ENCODE measurements at places on chromosomes 11 and 22. TPM values are rescaled to one million over a fixed set of nuclear protein-coding genes. Genes with fewer than 3 reads are reported as not detected.
A peak's percentile ranks its signal among the peaks of the same experiment; 100 is the strongest.

LINC01488 gene
- total RNA-seq = 0.42 TPM

TH gene
- not detected for total RNA-seq

- DNase-seq = no peak
Measured at GRCh38 chr11:46249103-46249937, 28.1 kb upstream of the CREB3L1 start.

DNA sequence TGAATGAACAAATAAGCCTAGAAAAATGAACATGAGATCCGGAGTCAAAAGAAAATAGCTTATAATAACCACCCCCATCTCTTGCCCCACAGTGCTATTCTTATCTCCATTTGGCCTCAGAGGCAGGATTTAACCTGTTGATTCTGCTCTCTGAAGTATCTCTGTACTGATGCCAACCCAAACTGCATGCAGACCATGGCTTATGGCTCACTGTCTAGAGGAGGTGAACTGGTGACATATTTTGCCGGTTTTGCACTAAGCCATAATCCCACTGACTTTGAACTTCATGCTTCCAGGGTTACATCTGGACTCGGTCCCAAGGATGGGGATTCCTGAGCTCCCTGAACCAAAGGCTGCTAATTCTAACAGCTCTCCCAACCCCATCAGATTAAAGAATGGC is 397.1 kb downstream of the TENM4 start:
- DNase-seq = no peak

GRCh38 chr11:91394073-91394726 is 830.4 kb upstream of the FAT3 start:
- DNase-seq = no peak

- no peak for DNase-seq
Measured at GRCh38 chr11:120662071-120662676, 150.6 kb downstream of the GRIK4 start.

DNA sequence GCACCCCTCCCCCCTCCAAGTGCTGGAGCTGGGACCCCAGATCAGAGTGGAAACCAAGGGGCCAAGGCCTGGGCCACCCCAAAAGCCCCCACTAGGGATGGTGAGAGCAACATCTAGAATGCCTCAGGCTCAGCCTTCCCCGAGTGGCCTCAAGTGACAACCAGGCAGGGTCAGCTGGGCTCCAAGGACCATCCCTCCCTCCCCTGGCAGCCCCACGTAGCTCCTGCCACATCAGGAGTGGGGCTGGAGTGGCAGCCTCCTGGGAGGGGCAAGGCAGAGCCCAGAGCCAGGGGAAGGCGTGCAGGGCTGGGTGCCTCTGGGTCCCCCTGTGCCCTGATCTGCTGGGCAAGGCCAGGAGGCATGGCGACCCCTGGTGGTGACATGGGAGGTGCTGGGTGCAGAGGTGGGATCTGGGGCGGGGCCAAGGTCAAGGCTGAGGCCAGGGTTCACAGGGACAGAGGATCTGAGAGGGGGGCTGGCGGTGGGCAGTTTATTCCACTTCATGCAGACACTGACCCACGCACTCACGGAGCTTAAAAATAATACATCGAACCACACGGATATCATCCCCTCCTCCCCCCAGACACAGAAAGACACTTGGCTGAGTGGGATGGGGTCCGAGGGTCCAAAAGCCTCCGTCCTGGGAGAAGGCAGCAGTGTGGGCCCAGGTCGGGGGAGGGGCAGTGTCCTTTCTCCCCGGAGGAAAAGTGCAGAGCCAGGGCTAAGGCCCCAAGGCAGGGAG is 15.8 kb upstream of the EHD1 start:
- DNase-seq = peak; percentile 87

INPP5J gene
- 21.6 TPM for total RNA-seq

- no peak for DNase-seq
Measured at GRCh38 chr22:12601870-12602779, 2925.9 kb upstream of the OR11H1 start.

DNA sequence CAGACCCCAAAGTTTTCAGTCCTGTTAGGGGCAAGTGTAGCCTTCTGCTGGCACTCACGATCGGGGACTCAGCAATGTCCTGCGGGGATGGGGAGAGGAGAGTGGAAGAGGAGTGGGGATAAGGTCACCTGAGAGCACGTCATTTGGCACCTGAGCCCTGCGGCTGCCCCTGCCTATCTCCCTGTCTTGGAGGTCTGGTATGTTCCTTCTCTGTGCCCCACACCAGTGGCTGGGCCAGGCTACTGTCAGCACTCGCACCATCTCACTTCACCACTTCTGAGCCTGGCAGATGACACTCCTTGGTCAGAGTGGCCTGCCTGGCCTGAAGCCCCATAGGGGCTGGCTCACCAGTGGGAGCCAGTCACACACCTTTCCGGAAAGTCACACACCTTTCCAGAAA is 20.1 kb upstream of the CHADL start:
- peak; percentile 82 for DNase-seq

DNA sequence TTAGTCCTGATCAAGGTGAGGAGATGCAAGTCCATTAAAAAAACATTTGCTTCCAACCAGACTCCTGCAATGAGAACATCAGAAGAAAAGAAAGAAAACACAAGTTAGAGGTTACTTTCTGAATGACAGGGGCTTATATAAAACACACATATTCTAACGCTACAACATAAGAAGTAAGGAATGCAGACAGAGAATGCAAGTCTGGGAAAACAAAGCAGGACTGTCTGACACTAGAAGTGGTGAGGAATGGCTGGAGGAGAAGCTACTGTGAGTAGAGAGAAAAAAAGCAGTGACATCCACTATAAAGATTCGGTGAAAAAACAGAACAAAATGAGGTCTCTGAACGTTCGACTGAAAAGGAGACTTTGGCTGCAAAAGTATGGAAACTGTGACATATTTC is 12.3 kb downstream of the TMEM216 start:
- no peak for DNase-seq

Data from heart left ventricle (tissue), 16 donors.